ENCODE measurements at places on chromosomes 11 and 22.

DNA sequence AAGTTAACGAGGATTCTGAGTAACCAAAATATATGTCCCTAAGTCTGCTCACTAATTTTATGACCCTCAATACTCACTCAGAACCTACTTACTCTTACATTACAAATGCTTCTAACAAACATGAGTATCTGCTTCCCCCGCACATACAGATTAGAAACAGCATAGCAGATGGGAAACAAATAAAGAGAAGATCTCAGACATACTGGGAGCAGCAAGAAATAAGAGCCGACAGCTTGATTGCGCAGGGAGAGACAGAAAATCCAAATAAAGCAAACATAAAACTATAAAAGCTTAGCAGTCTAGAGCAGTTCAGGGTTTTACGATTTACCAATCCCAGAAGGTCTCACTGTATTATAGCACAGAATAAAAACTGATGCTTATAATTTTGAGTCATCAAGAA, 89.1 kb upstream of the DBX1 start:
- peaks cover 5% of the 10 kb centered on the region for H3K4me1 ChIP-seq
- H3K27ac ChIP-seq: no peak overlapping the region
- H3K36me3 ChIP-seq: no peaks in the 10 kb centered on the region

GRCh38 chr11:71075871-71076420, 176.4 kb downstream of the SHANK2 start:
- no peak for DNase-seq
- no peak overlapping the region for H3K4me3 ChIP-seq
- H3K27ac ChIP-seq: no peak overlapping the region
- H3K4me1 ChIP-seq: no peaks in the 10 kb centered on the region
- H3K36me3 ChIP-seq: no peaks in the 10 kb centered on the region

GRCh38 chr11:23217072-23217471, 356.8 kb upstream of the CCDC179 start:
- H3K36me3 ChIP-seq: no peaks in the 10 kb centered on the region
- no peak for DNase-seq
- H3K4me1 ChIP-seq: no peaks in the 10 kb centered on the region
- no peaks in the 10 kb centered on the region for H3K27me3 ChIP-seq

DNA sequence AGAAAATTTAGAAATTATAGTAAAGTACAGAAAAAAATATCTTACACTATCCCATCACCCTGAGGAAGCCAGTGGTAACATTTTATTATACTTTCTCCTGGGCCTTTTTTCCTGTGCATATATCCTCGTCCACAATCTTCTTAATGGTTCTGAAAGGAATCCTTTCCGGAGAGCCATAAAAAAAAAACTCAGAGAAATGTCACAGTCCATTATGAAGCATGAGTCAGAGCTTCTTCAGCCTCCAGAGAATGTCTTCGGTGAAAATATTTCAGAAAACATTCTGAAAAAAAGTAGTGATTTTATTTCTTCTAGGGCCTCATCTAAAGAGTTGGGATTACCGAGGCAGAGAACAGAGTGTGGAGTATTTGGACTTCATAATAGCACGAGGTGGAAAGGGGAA, 163.4 kb downstream of the INSC start:
- no peak overlapping the region for H3K4me3 ChIP-seq
- no peaks in the 10 kb centered on the region for H3K27me3 ChIP-seq
- no peak for DNase-seq
- no peaks in the 10 kb centered on the region for H3K36me3 ChIP-seq

- no peak overlapping the region for H3K27ac ChIP-seq
- no peak for DNase-seq
- no peak overlapping the region for H3K4me3 ChIP-seq
- H3K36me3 ChIP-seq: no peaks in the 10 kb centered on the region
Measured at GRCh38 chr22:40485813-40486667, 115.6 kb downstream of the SGSM3 start.

- no peak overlapping the region for H3K4me3 ChIP-seq
- no peaks in the 10 kb centered on the region for H3K4me1 ChIP-seq
- no peak for DNase-seq
- H3K27me3 ChIP-seq: no peaks in the 10 kb centered on the region
- no peaks in the 10 kb centered on the region for H3K36me3 ChIP-seq
Measured at GRCh38 chr11:72759468-72759985, 7.3 kb upstream of the ARAP1 start.

DNA sequence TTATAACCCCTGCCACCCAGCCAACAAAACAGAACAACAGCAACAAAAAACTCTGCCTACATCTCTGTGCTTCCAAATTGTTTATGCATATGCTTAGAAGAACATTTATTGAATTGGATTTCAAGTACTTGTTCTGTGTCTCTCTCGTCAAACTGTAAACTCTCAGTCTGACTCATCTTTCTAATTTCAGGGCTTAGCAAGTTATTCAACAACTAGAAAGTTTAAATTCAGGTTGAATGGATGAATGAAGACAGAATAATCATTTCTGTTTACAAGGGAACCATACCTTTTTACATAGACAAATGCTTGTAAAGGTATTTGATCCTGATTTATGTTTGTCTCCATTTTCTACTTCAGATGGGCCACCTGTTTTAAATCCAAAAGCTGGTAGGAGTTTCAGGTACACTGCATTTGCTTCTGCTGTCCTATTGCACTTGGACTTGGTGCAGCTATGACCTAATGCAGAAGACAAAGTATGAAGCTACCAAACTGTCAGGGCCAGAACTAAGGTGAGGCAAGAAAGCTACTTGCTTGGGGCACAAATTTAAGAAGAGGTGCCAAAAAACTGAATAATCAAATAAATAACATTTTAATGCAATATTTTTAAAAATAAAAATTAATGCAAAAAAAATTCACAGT, 1.6 kb upstream of the FBXO3 start:
- DNase-seq: no peak
- H3K36me3 ChIP-seq: no peaks in the 10 kb centered on the region
- H3K4me1 ChIP-seq: peaks cover 36% of the 10 kb centered on the region
- H3K27me3 ChIP-seq: peaks cover 23% of the 10 kb centered on the region
- no peak overlapping the region for H3K4me3 ChIP-seq

DNA sequence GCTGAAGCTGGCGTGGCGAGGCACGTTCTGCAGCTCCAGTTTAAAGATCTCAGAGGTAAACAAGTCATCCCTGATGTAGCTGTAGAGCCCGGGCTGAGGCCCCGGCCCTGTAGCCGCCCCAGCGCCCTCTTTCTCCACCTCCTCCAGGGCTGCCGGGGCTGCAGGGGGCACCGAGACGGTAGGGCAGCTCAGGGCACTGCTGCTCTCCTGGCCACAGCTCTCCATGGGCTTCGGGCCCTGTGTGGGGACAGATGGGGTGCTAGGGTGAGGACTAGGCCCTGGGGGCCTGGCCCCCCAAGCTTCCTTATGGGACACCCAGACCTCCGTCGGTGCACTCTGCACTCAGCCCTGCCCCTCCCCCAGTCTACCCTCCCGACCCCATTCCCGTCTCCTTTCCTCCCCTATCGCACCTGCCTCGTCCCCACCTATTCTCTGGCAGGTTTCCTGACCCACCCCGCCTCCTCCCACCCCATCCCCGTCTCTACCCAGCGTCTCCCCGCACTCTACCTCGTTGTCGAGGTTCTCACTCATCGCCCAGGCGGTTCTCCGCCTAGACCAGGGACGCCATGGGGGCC, 559 bp downstream of the RANBP1 start:
- H3K4me1 ChIP-seq: peaks cover 10% of the 10 kb centered on the region
- H3K27me3 ChIP-seq: no peaks in the 10 kb centered on the region
- peak overlapping the region; percentile 85 for H3K4me3 ChIP-seq
- H3K36me3 ChIP-seq: peaks cover 17% of the 10 kb centered on the region
- DNase-seq: no peak

DNA sequence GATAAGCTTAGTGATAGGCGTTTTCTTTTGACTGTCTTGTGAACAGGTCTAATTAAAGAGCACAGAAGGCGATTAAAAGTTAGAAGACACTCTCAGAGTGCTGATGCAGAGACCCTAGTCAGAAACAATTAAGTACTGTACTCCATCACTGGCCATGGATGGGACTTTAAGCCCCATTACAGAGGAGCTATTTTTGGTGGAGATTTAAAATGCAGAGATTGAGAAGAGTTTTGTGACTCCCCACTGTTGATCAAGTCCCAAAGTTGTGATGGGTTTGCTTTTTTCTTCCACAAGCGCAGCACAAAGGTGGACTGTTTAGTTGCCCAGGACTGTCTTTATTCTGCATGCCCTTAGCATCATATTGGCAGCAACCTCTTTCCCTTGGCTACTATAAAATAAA, 978 bp downstream of the LUZP2 start:
- no peak for DNase-seq
- H3K27ac ChIP-seq: no peak overlapping the region
- no peaks in the 10 kb centered on the region for H3K4me1 ChIP-seq
- peaks cover 86% of the 10 kb centered on the region for H3K27me3 ChIP-seq
- H3K4me3 ChIP-seq: no peak overlapping the region
- H3K36me3 ChIP-seq: no peaks in the 10 kb centered on the region

GRCh38 chr22:25942856-25943411, 200.9 kb downstream of the MYO18B start:
- no peak overlapping the region for H3K4me3 ChIP-seq
- H3K36me3 ChIP-seq: peaks cover 40% of the 10 kb centered on the region
- H3K27me3 ChIP-seq: no peaks in the 10 kb centered on the region
- no peaks in the 10 kb centered on the region for H3K4me1 ChIP-seq

GRCh38 chr11:62806611-62807121, 1.4 kb upstream of the NXF1 start:
- H3K27ac ChIP-seq: peak overlapping the region; percentile 93
- no peaks in the 10 kb centered on the region for H3K27me3 ChIP-seq
- peaks cover 13% of the 10 kb centered on the region for H3K36me3 ChIP-seq
- peaks cover 18% of the 10 kb centered on the region for H3K4me1 ChIP-seq
- no peak overlapping the region for H3K4me3 ChIP-seq
- DNase-seq: peak; percentile 58

GRCh38 chr11:34977089-34977912, 60.9 kb downstream of the PDHX start:
- no peak overlapping the region for H3K4me3 ChIP-seq
- peak overlapping the region; percentile 27 for H3K27ac ChIP-seq
- H3K36me3 ChIP-seq: peaks cover 20% of the 10 kb centered on the region
- no peaks in the 10 kb centered on the region for H3K27me3 ChIP-seq
- DNase-seq: no peak
- peaks cover 4% of the 10 kb centered on the region for H3K4me1 ChIP-seq

DNA sequence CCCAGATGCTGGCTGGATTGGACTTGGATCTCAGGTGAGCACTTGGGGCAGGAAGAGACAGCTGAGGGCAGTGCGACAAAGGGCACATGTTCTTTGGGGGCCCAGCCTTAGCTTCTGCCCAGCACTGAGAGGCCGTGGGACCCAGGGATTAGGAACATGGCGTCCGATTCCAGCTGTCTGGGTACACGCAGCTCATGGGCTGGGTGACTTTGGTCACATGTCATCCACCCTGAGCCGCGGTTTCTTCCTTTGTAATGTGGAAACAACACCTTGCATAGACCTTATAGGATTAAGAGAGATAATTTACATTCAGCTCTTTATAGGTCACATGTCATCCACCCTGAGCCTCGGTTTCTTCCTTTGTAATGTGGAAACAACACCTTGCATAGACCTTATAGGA, 39.8 kb downstream of the MYO18B start:
- H3K36me3 ChIP-seq: peaks cover 67% of the 10 kb centered on the region
- H3K27ac ChIP-seq: no peak overlapping the region
- no peak for DNase-seq
- H3K4me3 ChIP-seq: no peak overlapping the region
- H3K4me1 ChIP-seq: no peaks in the 10 kb centered on the region

DNA sequence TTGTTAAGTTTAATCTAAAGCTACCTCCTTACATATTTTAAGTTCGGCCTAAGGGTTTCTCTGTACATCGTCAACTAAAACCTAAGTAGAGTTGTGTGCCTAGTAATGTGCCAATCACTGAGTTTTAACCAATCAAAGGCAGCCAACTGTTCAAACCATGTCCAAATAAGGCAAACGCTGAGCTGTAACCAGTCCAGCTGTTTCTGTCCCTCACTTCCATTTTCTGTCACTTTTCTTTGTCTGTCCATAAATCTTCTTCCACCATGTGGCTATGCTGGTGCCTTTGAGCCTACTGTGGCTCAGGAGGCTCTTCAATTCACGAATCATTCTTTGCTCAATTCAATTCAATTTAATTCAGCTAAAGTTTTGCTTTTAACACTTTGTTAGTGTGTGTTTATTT, 13.9 kb upstream of the ATXN10 start:
- no peak overlapping the region for H3K27ac ChIP-seq
- no peaks in the 10 kb centered on the region for H3K36me3 ChIP-seq
- H3K27me3 ChIP-seq: peaks cover 25% of the 10 kb centered on the region
- H3K4me3 ChIP-seq: no peak overlapping the region
- H3K4me1 ChIP-seq: no peaks in the 10 kb centered on the region

DNA sequence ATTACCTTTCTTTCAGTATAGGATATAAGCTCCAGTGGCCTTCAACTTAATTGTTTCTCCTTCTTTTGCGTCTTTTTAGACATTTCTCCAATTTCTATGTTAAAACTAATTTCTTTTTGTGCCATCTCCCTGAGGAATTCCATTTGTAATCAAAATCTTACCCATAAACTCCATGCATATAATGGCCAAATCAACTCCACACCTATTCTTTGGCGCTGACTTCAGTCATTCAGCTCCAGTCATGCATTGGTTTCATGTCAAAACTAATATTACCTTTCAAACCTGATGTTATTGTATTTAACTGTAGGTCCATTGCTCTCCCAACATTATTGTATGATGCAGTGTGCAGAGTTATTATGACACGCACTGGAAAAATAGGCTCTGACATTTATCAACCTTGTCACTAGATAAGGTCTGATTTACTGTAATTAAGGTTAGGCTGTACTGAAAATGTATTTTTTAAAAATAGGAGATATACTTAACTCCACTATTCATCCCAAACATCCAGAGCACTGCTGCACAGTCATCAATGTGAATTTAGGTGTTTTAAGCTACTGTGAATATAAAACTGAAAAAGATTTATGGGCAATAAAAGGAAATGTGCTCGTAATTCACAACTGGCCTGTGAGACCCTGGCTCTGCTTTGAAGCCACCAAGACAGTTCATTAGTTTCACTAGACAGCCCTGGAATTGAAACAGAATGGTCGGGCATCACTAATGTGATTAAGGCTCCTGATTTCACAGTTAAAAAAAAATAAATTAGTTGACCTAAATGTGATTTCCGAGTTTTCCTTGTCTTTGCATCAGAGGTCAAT, 180.6 kb upstream of the GRIA4 start:
- H3K4me3 ChIP-seq: no peak overlapping the region
- H3K4me1 ChIP-seq: no peaks in the 10 kb centered on the region
- H3K36me3 ChIP-seq: no peaks in the 10 kb centered on the region
- no peak for DNase-seq

- no peak overlapping the region for H3K27ac ChIP-seq
- H3K4me1 ChIP-seq: peaks cover 8% of the 10 kb centered on the region
- no peaks in the 10 kb centered on the region for H3K36me3 ChIP-seq
- peak; percentile 47 for DNase-seq
Measured at GRCh38 chr11:46330563-46331281, 16.5 kb upstream of the DGKZ start.

- no peak overlapping the region for H3K4me3 ChIP-seq
- no peaks in the 10 kb centered on the region for H3K27me3 ChIP-seq
- H3K27ac ChIP-seq: no peak overlapping the region
- no peak for DNase-seq
- no peaks in the 10 kb centered on the region for H3K36me3 ChIP-seq
Measured at GRCh38 chr22:40153192-40153591, 24.5 kb upstream of the TNRC6B start.

Measured in cardiac muscle cell (in vitro differentiated cells and primary cell).